ENCODE measurements at places on chromosomes 12 and 14. TPM values are rescaled to one million over a fixed set of nuclear protein-coding genes. Genes with fewer than 3 reads are reported as not detected.

DNA sequence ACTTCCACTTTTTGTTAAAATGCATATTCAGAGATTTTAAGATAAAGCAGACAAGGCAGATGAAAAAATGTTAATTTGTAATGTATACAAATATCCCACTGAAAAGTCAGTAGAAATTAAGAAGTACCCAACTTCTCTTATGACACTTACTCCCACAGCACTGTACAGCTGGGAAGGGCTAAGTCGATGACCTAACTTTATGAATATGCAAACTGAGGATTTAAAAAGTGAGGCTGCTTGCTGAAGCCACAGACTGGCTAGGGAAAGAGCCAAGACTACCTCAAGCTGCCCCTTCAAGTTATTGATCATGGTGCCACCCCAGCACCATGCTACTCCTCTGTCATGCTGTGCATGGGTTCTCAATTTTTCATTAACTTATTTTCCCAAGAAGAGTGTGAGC is 17.0 kb downstream of the PPM1H start:
- no peak for DNase-seq

- DNase-seq, result no peak
Measured at GRCh38 chr14:59301354-59301753, 112.9 kb downstream of the DAAM1 start.

GRCh38 chr12:5585178-5585577 is 153.3 kb downstream of the NTF3 start:
- DNase-seq, result no peak

DNA sequence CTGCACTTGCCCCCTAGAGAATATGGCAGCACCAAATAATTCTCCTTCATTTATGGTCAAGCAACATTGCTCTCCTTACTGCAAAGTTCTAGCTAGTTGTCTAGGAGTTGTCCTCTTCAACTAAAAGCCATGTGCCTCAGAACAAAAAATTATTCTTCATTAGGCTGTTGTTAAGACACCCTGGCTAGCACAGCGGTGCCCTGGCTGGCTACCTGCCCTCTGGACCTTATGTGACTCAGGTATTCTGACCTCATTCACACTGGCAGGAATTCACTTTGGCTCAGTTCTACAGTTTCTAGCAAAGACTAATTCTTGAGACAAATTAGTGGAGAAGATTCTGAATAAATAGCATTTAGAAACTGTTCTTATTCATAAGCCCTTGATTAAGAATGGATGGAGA is 224.4 kb upstream of the KRR1 start:
- no peak for DNase-seq

- no peak for DNase-seq
Measured at GRCh38 chr12:102871014-102871413, 46.0 kb downstream of the PAH start.

- no peak for DNase-seq
Measured at GRCh38 chr12:72699362-72699761, 427.2 kb downstream of the TRHDE start.

PA2G4 gene
- 81.3 TPM for total RNA-seq

PPP1R36 gene
- total RNA-seq, result 3.1 TPM

NGB gene
- not detected for total RNA-seq

SINHCAF gene
- total RNA-seq, result 40.8 TPM

FGF6 gene
- total RNA-seq, result not detected

EGLN3 gene
- 9.0 TPM for total RNA-seq

ENO2 gene
- 41.9 TPM for total RNA-seq

UNC79 gene
- 0.94 TPM for total RNA-seq

All from lung (tissue), 17 donors.